ENCODE measurements at places on chromosomes 6 and 20. TPM values are rescaled to one million over a fixed set of nuclear protein-coding genes. Genes with fewer than 3 reads are reported as not detected.

The COL11A2 gene
- 0.02 TPM for total RNA-seq

The ERVFRD-1 gene
- total RNA-seq: not detected

DNA sequence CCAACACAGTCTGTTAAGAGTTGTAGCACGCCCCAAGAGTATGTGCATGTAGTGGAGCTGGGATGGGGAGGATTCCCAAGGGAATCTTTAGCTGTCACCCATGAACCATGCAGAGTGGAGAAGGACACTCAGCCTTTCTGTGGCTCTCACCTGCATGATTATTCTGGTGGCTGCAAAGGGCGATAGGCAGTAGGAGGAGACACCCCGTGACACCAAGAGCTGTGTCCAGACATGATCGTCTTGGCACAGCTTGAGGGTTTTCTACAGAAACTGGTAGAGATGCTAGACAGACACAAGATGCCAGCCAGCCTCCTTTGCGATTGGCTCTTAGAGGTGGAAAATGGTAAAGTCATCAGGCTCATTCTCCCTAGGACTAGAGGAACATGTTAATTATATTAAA is 3.1 kb upstream of the CSE1L start:
- no peak for DNase-seq

- no peak for DNase-seq
Measured at GRCh38 chr6:127857051-127857637, 43.7 kb downstream of the THEMIS start.

DNA sequence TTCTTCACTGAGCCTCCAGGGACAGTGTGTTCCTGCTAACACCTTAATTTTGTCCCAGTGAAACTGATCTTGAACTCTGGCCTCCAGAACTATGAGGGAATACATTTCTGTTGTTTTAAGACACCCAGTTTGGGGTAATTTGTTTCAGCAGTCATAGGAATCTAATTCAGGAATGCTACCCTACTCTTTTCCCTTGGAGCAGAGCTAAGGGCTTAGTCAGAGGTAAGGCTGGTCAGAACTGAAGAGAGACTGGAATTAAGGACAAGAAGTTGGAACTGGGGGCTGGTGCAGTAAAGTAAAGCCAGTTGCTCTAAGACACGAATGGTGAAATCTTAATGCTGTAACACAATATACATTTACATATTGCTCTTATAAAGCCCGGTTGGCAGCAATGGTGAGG is 809.7 kb downstream of the MAFB start:
- peak; percentile 58 for DNase-seq

DNA sequence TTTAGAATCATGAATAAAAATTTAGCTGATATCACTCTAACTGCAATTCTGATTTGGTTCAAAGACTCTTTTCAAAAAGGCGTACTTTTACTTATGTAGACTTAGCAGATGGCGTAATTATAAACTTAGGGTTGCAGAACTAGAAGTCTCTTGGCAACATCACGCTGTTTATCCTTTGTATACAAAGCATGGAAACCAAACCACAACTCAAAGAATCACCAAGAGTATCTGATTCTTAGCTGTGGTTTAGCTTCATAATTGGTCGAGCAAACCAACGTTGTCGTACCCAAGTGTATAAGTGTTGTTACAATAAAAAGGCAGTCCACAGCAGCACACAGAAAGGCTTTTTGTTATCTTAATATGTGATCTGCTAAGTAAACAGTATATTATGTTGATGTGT is 18.2 kb downstream of the STMND1 start:
- peak; percentile 94 for DNase-seq

GRCh38 chr6:74312081-74312480 is 616.1 kb downstream of the CD109 start:
- no peak for DNase-seq
